ENCODE measurements at places on chromosomes 3 and 15.

- DNase-seq: no peak
Measured at GRCh38 chr15:42504631-42505030, 9.2 kb downstream of the SNAP23 start.

DNA sequence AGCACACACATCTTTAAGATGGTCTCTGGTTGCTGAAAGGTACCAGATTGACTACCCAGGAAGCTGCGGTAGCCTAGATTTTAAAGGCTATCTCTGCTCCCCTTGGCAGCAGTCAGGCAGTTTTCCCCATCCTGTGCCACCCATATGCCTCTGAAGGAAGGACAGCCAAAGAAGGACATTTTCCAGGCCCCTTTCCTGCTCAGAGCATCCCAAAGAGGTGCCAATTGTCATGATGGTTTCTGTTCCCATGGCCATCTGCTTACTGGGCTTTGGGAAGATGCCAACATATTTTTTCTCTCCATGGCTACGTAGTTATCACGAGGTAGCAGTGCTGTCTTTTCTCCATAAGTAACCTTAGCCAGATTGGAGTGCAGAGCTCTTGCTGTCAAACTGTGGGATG, 39.7 kb downstream of the UNC13C start:
- no peak for DNase-seq

DNA sequence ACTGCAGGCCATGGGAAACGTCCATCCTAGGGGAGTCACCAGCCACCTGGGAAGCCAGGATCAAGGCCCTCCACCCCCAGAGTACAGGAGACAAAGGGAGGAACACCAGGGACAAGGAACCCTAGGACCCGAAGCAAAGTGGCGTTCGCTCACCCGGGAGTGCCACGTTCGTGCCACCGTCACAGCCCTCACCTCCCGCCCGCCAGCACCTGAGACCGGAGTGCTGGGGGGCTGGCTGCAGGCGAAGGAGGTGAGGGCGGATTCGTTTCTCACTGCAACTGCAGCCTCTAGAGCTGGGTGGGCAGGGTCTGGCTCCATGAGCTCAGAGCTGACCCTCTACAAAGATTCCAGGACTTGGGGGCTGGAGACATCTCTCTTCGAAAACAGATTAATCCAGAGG, 26.3 kb downstream of the ZDHHC19 start:
- DNase-seq: no peak

DNA sequence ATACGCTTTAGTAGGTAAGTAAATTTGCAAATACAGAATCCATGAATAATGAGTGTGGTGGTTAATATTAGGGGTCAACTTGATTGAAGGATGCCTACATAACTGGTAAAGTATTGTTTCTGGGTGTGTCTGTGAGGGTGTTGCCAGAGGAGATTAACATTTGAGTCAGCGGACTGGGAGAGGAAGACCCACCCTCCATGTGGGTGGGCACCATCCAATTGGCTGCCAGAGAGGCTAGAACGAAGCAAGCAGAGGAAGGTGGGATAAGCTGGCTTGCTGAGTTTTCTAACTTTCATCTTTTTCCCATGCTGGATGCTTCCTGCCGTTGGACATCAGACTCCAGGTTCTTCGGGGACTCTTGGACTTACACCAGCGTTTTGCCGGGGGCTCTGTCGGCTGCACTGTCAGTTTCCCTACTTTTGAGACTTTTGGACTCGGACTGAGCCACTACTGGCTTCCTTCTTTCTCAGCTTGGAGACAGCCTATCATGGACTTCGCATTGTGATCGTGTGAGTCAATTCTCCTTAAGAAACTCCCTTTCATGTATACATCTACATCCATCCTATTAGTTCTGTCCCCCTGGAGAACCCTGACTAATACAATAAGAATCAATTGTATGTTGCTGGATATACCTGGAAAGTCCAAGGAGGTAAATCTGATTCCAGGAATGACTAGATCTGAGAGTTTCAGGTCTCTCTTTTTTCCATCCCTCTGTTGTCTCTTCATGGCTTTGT, 25.8 kb upstream of the NEDD4 start:
- no peak for DNase-seq

- peak; percentile 12 for DNase-seq
Measured at GRCh38 chr3:194203482-194204041, 67.6 kb downstream of the HES1 start.

DNA sequence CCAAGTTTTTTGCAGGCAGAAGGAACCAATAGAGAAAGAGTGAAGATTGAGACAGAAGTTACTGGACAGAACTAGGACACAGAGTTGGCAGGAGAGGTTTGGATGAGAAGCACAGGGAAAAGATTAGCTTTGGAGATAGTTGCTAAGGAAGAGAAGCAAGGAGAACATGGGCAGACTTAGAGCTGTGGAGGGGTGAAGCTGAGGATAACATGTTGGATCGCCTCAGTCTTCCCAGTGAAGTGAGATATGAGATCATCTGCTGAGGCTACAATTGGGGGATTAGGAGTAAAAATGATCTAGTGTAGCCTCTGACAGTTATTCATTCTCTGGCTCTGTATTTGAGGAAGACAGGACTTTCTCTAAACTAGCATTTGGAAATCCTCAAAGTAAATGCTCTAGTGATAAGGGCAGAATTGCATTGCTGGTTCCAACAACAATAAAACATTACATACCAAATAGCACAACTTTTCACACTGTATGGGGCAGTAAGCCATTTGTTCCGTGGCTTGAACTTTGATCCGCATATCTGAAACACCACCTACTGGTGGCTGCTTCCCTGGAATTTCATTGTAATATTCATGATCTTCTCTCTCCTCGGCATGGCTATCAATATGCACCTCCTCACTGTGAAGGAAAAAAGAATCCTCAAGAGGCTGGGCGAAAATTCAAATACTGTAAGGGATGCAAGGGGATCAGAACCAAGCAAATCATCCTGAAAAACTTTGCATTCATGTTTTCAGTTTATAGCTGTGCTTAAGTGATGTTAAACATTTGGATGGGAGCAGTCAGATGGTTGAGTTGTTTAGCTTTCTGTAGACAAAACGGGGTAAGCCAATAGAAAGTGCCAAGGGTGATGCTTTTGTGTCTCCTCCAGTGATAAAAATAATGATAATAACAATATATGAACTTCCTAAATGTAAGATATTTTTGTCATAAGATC, 22.2 kb upstream of the EID1 start:
- DNase-seq: no peak

DNA sequence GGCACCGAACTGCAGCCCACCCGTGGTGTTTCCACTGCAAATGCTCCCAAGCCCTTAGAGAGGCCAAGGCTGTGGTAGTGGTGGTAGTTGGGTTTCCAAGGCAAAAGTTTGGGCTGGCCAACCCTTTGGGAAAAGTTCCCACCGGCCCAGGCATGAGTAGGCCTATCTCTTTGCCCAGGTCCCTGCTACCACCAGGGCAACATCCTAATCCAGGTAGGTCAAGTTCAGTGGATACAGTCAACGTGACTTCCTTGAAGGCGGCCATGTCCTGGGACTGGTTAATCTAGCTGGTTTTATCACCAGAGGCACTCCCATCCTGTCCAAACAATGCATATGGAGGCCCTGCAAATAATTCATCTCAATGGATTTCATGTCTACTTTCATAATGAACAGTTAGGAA, 1.6 kb upstream of the ONECUT1 start:
- DNase-seq: no peak

GRCh38 chr3:30426293-30426993, 180.0 kb upstream of the TGFBR2 start:
- no peak for DNase-seq

DNA sequence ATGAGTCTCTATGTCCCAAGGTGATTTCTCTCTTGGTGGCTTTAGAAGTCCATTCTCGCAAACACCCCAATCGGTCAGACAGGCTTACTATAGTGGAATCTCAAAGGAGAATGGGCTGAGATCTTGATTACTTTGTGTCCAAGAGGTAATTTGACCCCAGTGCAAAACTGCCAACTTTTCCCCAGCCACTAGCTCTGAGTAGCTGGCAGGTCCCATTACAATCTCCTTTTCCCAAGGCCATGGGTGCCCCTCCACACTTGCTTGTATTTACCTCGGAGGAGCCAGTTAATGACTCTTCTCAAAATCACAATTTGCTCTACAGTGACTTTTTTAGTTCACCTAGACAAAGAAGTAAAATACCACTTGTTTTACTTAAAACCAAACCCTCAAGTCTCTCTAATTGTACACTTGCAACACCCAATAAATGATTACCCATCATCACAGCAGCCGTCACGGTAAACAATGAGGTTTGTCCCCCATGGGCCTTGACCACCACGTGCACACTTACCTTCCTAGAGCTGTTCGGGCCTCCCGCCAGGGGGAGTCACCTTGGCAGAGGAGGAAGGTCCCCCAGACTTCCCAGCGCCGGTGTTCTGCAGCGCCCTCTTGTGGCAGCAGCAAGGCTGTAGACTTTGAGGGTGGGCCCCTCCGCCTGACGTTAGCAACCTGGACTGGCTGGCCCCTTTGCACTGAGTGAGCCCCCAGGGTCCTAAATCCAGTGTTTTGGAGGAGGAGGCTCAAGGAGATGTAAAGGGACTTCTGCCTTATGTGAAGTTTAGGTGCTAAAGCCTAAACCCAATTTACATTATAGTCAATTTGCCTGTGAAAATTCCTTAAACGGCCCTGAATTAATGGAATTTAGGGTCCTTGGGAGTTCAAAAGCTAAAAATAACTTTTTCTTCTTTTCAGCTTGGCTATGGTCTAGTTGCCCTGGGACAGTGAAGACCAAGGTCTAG, 18.7 kb upstream of the HDAC11 start:
- DNase-seq: peak; percentile 82

- DNase-seq: no peak
Measured at GRCh38 chr3:29764603-29765254, 483.9 kb downstream of the RBMS3 start.

- DNase-seq: peak; percentile 57
Measured at GRCh38 chr3:47578119-47578632, 489 bp downstream of the CSPG5 start.

- peak; percentile 36 for DNase-seq
Measured at GRCh38 chr3:42080453-42080872, 10.7 kb upstream of the TRAK1 start.

DNA sequence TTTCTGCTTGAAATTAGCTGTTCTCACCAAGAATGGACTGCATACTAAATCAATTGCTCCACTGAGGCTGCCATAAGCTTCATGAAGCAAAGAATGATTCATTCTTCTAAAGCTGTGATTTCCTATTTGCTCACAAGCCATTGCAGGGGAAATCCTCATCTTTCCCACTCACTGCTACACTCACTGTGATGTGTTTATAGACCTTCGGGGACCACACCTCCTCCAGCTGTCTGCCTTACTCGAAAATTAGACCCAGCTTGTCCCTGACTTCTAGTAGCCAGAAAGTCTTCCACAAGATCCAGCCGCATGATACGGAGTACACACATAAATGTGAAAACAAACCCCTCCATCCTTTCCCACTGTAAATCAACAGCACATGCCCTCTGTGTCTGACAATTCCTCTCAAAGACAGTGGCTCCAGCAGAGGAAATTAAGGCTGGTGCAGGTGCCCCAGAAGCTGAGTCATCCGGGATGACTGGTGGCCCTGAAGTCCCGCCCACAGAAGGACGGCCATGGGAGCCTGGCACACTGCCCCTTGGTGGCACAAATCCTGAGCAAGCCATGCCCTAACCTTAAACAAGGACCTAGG, 172.0 kb downstream of the STT3B start:
- DNase-seq: no peak

GRCh38 chr15:35698966-35699575, 153.1 kb upstream of the DPH6 start:
- DNase-seq: no peak

DNA sequence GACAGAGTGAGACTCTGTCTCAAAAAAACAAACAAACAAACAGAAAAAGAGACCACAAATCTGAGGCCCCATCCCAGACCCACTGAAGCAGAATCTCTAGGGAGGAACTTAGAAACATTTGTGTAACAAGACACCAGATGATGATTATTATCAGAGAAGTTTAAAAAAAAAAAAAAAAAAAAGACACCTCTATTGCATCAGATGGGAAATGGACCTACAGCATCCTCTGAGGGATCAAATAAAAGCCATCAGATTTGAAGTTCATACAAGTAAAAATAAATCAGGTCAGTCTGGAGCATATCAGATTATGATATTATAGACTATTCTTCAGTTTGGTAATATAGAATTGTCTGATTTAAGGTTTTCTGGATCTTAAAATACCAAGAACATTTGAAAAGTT, 21.9 kb upstream of the LIPC start:
- DNase-seq: no peak

DNA sequence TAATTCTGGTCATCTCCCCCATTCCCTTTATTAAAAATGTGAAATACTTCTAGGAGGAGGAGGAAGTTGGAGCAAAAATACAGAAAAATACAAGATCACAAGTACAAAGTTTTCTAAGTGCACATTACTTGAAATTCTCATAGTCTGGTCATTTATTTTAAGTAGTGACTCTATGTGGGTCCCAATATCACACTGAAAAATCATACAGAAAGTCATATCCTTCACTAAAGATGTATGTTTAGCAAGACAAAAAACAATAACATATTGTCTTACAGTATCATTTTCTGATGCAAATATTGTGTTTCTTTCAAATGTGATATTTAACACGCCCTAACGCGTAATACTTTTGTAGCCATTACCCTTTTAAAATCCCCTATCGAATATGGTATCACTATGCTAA, 2.5 kb downstream of the ALDH1A2 start:
- no peak for DNase-seq

- DNase-seq: no peak
Measured at GRCh38 chr3:141528800-141529199, 42.0 kb downstream of the RASA2 start.

- DNase-seq: peak; percentile 88
Measured at GRCh38 chr3:128152419-128153155, 694 bp upstream of the EEFSEC start.

GRCh38 chr3:133890972-133891644, 4.6 kb downstream of the RAB6B start:
- no peak for DNase-seq

GRCh38 chr3:112984485-112984884, 6.3 kb upstream of the GTPBP8 start:
- DNase-seq: peak; percentile 59

DNA sequence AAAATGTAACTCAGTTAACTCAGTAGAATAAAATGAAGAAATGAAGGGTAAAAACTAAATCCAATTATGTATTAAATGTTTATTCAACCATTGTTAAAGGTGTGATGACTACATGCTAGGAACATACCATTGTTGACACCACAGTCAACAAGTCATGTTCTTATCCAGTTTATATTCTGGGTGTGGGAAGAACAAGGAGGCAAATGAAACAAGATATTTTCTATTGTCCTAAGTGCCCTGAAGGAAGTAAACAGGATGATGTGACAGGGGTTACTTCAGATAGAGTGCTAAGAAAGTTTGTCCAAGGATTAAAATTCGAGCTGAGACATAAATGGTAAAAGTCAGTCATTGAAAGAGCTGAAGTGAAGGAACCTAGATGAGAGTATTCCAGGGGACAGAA, 13.1 kb downstream of the AP3S2 start:
- DNase-seq: no peak

- no peak for DNase-seq
Measured at GRCh38 chr3:24506966-24507775, 12.5 kb upstream of the THRB start.

DNA sequence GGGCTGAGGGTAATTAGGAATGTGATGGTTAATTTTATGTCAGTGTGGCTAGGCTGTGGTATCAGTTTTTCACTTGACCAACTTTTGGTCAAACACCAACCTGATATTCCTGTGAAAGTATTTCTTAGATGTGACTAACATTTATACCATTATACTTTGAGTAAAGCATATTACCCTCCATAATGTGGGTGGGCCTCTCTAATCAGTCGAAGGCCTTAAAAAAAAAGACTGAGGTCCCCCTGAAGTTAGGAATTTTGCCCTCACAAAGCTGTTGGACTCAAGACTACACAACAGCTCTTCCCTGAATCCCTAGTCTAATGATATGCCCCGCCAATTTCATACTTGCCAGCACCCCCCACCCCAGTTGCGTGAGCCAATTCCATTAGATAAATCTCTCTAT, 12.5 kb downstream of the SLMAP start:
- DNase-seq: no peak
